LNCaP clone FGC (cell line): ENCODE measurements at places on chromosomes 1 and 21.

DNA sequence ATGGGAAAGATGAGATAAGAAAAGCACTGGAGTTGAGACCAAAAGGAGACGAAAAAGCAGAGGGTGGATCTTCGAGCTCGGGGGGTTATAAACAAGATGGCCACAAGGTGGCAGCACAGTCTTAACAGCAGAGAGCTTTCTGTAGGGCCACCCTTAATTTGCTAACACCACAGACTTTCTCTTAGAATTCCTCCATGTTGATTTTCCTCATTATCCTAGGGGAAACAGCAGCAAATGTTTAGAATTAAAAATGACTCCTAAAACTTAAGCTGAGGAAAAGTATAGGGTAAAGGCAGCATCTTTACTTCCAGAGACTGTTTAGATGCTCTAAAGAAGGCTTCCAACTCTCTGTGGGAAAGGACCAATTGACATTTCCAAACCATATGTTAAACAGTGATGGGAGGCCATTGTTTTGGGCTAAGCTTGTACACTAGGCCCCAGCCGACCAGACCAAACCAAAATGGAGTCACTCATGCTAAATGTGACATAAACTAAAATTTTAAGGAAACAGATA, 2.5 kb upstream of the APOBEC4 start:
- no peak for DNase-seq

- no peak for DNase-seq
Measured at GRCh38 chr1:43673261-43673660, 23.3 kb downstream of the KDM4A start.

- no peak for DNase-seq
Measured at GRCh38 chr1:163102590-163102989, 33.4 kb downstream of the RGS4 start.

DNA sequence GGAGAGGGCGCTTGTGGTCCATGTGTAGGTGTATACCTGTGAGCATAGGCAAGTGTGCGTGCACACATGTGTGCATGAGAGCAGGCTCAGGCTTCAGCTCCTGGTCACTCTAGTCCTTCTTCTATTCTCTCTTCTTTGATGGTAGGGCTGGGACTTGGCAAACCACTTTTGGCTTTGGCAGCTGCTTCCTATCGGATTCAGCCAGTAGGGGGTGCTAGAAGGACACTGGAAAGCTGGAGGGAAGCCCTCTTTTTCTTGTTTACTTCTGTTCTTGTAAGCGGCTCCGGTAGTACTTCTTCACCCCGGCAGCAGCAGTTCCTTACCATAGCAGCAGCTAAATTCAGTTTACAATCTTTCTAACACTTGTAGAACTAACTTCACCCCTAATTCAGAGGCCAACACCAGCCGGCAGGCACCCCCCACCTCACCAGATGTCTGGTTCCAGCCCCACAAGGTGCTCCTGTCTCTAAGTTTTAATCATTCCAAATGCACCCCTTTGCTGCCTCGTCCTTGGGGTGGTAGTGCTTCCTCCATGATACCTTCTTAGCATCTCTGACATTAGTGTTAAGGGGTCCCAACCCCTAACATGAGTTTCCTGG, 25.1 kb downstream of the NENF start:
- DNase-seq: no peak

DNA sequence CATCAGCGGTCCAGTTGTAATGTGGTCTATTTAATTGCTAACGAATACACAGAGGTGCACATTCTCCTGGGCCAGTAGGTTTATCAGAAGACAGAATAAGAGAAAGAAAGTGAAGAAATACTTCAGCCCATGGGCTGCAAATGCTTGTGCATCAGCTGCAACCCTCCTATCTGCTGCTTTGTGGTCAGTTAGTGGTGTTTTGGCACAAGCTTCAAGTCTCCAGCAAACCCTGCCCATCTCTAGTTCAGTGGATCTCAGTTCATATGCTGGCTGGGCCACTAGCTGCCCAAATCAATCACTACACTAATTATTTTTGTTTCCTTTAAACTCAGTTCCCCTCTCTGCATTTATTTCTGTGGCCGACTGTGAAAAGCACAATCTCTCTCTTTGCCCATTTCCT, 124.2 kb downstream of the KCNJ6 start:
- no peak for DNase-seq

- no peak for DNase-seq
Measured at GRCh38 chr1:244651956-244652622, 837 bp upstream of the DESI2 start.

DNA sequence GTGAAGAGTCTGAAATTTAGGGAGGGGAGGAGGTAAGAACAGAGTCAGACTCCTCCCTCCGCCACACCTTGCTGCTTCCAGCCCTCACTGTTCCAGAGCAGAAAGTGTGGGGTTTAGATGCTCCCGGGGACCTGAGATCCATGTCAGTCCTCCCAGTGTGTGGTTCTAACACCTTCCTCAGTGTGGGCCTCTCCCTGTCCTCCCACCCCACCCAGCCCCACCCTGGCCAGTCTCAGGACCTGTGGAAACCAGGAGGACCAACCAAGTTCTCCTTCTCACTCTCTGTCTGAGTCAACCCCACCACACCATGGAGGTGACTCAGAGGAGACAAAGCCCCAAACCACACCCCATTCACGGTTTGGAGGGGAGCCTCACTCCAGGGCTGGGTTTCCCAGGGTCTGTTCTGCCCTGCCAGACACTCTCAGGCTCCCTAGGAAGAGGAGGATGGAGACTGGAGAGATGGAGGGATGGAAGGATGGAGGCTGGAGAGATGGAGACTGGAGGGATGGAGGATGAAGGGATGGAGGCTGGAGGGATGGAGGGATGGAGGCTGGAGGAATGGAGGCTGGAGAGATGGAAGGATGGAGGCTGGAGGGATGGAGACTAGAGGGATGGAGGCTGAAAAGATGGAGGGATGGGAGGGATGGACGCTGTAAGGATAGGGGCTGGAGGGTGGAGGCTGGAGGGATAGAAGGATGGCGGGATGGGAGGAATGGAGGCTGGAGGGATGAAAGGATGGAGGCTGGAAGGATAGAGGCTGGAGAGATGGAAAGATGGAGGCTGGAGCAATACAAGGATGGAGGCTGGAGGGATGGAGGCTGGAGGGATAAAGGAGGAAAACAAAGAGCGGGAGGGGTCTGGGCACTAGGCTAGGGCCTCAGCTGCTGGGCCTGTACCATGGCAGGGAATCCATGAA, 100.9 kb upstream of the RUNX3 start:
- no peak for DNase-seq

DNA sequence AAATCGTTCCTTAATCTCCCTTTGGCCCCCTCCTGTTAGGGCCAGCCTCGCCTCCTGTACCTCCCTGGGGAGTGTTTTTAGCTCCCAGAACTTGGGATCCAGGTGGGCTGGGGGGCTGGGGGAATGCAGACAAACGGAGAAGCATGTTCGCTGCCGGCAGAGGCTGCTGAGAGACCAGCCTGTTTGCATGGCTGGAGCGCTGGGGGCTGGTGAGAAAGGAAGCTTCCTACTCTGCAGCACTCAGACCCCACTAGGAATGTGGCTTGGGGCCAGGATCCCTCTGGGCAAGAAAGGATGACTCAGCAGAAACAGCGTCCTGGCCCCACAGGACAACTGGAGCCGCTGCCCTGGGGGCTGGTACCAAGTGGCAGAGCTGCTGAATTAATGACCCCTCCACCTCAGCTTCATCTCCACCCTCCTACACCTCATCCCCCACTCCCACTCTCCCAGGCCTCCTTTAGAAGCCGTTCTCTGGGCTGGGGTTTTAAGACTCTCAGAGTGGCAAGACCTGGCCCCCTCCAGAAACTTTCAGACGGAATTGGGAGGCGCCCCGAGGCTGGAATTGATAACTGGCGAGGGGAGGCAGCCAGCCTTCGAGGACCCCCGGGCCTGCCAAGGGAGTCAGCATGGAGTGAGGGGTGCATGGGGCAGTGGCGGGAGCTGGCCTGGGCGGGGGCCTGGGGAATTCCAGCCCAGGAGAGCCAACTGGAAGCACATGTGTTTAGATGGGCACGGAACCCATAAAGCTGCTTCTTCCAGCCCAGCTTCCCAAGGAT, 28.5 kb upstream of the EPS8L3 start:
- no peak for DNase-seq

GRCh38 chr1:109235137-109235536, 14.2 kb upstream of the CELSR2 start:
- DNase-seq: no peak

DNA sequence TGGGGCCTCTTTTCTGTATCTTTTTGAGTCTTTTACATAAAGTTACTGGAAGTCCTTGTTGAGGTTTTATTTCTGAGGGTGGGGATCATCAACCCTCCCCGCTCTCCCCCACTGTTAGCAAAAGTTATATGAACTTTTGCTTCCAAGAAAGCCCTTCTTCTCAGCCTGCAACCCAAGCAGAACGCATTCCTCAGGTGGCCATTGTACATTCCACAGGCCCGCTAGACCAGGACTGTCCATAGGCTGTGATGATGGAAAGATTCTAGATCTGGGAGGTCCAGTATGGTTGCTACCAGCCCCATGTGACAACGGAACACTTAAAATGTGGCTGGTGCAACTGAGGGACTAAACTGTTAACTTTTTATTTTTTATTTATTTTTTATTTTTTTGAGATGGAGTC, 11.8 kb upstream of the YBX1 start:
- DNase-seq: no peak

DNA sequence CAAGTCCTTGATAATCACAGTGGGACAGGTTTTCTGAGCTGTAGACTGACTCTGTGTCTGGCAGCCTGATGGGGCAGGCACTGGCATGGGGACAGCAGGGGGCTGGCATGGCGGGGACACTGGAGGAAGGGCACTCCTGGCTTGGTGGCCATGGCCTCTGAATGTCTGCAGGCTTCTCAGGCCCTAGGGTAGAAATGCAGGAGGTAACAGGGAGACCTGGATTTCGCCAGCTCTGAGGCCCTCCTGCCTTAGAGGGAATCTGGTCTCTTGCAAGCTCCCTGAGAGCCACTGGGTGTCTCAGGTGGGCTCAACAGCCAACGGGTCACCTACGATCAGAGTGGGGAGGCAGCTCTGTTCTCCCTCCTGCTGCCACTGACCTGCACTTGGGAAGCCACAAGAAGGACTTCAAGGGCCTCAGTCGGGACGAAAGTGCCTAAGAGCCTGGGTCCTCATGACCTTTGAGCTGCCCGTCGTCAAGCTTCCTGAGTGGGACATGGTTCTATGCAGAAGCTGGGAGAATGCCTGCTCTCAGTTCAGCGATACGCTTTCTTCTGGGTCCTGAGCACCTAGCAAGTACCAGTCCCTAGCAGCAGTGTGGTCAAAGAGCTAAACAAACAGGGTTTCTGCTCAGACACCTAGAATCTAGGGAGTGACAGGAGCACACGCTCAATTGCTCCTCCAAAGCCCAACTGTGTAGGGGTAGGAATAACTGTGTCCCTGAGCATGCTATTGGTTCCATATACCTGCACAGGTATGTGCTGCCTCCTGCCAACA, 569.0 kb downstream of the PTPRU start:
- DNase-seq: no peak

DNA sequence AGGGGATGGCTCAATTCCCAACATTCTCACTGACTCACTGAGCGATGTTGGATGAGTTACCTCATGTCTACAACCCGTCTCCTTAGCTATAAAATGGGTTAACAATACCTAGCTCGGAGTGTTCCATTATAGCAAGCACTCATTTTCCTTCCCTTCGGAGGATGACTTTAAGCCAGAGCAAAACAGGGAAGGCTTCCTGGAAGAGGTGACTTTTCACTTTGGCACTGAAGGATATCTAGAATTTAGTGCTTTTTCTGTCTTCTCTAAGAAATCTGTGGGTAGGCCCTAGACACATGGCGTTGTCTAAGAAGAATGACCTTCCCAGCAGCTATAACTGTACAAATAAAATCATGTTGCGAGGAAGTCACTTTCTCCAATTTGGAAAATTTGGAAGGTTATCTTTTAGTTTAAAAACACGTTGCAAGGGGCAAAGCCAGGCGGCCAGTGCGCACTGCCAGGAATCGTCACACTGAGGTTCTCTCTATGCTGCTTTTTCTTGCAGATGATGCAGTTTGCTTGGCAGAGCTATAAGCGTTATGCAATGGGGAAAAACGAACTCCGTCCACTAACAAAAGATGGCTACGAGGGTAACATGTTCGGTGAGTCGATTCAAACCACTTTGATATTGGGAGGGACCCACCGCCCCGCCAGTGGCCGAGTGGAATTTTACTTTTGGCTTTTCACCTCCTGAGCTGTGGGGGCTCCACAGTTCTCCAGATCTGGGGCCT, 69.5 kb downstream of the MAN1C1 start:
- DNase-seq: no peak

GRCh38 chr1:203493901-203494300, at the start of gene OPTC:
TSS of gene OPTC (plus strand) at chr1:203494153. CDS start at chr1:203496006, 1,853 bp downstream.
- DNase-seq: no peak

- peak; percentile 97 for DNase-seq
Measured at GRCh38 chr1:8259498-8260290, 58.2 kb upstream of the SLC45A1 start.

GRCh38 chr1:74641876-74642275, 31.7 kb downstream of the ERICH3 start:
- DNase-seq: no peak

- no peak for DNase-seq
Measured at GRCh38 chr1:58401991-58402390, 144.5 kb downstream of the OMA1 start.

DNA sequence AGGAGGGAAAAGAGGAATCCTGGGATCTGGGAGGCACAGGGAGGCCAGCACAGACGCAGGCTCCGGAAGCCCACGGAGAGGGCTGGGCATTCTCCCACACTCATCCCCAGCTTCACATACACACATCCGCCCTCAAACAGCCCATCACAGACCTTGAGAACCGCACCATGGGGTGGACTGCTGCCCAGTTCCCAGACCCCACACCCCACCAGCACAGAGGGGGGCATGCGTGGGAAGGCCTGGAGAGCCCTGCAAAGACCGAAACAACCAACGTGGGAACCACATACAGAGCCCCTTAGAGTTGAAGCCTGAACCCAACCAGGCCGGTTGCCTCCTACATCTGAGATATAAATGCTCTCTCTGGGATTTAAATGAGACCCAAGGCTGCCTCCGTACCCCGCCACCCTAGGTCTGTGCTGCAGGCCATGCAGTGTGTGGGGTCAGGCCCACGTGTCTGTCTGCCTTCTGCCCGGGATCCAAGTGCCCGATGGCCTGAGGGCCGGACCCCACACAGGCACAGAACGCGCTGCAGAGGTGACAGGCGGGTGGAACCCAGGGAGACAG, 126.2 kb upstream of the COL6A1 start:
- DNase-seq: no peak

- DNase-seq: no peak
Measured at GRCh38 chr1:21899987-21900386, 37.1 kb downstream of the HSPG2 start.

- no peak for DNase-seq
Measured at GRCh38 chr1:52007215-52008002, 16.9 kb upstream of the RAB3B start.

- DNase-seq: no peak
Measured at GRCh38 chr1:80593197-80593596, 1207.5 kb upstream of the ADGRL2 start.

- no peak for DNase-seq
Measured at GRCh38 chr1:3369446-3370076, 84.9 kb upstream of the ARHGEF16 start.

- no peak for DNase-seq
Measured at GRCh38 chr21:15124731-15125130, 59.9 kb upstream of the NRIP1 start.

GRCh38 chr1:89487972-89488371, 36.7 kb upstream of the LRRC8B start:
- DNase-seq: no peak
